T-helper 1 cell treated with Interleukin-12 subunit alpha and Interleukin-12 subunit beta and Interleukin-4 antibody, amounts not matched to agents 30 ng/mL and 1 ng/mL, for 36 hours (primary cell): ENCODE measurements at places on chromosomes 3 and 15. TPM values are rescaled to one million over a fixed set of nuclear protein-coding genes. Genes with fewer than 3 reads are reported as not detected.

The SERPINI2 gene
- total RNA-seq: not detected in 2 replicates

The GP5 gene
- total RNA-seq: 1.9 TPM in 2 replicates

The ARPP21 gene
- total RNA-seq: not detected in 2 replicates

The CRYGS gene
- total RNA-seq: 4.7 and 5.5 TPM in 2 replicates

The SPESP1 gene
- total RNA-seq: 0.56 and 1.5 TPM in 2 replicates
